ENCODE measurements at places on chromosomes 6 and 20.

DNA sequence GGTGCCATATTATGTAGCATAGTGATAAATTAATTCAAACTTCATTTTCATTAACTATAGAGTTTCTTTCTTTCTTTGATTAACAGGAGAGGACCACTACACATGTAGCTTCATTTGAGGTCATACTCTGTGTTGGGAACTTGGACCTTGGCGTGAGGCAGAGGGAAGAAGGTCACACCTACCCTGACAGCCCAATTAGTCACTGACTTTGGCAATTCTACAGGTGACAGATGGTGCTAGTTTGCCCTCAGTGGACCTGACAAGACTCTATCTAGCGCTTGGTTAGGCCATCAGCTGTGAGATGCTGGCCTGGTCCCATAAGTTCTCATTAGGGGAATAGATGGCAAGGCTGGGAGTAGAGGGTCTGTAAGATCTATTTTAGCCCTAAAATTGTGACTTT, 14.2 kb downstream of the SLX4IP start:
- DNase-seq = no peak

GRCh38 chr20:50658804-50659380, 32.5 kb downstream of the RIPOR3 start:
- DNase-seq = no peak

GRCh38 chr6:53441761-53442160, 93.0 kb upstream of the ELOVL5 start:
- no peak for DNase-seq

- DNase-seq = no peak
Observed at GRCh38 chr6:117304446-117304845, 39.1 kb downstream of the VGLL2 start.

DNA sequence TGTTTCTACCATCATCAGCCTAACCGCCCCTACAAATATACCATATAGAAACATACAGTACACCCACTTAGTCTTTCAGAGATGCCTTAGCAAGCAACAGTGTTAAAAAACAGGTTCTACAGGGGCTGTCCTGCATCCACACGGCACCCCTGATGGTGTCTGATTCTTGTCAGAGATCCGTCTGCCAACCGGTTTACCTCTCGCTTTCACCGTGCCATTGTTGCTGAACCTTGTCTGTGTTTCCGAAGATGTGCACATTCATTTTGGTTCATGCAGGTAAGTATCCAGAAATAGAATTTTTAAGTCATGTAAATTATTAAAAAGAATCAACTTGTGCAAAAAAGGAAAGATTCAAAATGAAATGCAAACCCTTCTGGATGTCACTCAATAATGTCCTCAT, 52.9 kb downstream of the EPHA7 start:
- no peak for DNase-seq

DNA sequence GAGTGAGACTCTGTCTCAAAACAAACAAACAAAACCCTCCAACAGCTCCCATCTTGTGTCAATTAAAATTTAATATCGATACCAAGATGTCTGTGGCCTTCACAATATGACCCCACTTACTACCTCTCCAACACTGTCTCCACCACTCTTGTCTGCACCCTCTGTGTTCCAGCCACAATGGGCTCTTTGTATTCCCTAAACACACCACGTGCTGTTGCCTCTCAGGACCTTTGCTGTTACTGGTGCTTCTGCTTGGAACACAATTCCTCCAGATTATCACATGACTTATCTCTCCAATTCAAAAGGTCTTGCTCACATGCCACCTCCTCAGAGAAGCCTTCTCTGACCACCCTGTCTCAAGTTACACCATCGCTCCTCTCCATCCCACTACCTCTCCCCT, 6.0 kb upstream of the HCK start:
- DNase-seq = no peak

DNA sequence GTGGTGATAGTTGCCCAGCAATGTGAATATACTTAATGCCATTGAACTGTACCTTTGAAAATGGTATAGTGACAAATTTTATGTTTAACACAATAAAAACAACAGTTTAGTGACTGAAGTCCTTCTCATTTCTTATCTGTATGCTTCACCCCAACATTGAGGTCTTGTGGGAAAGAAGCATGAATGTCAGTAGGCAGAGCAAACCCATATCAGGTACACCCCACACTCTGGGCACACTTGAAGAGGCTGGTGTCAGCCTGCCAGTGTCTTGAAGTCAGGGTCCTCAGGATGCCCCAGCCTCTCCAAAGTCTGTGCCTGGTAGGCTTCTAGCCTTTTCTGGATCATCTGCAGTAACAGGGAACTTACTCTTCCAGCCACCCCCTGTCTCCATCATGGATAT, 51.2 kb downstream of the CD164 start:
- DNase-seq = no peak

DNA sequence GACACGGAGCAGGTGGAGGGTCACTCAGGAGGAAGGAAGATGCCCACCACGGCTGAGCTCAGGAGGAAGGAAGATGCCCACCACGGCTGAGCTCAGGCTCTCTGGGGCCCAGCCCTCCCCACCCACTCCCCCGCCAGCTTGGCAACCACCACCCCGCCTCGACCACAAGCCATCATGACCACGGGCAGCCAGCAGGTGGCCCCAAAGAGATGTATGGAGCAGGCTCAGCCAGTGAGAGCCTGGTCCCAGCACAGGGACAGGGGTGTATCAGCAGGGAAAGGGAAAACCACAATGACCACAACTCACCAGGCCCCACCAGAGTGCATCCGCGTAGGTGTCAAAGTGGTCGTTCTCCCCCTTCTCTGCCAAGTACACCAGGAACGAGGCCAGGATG, 30.4 kb downstream of the KCNQ2 start:
- DNase-seq = peak; percentile 37

DNA sequence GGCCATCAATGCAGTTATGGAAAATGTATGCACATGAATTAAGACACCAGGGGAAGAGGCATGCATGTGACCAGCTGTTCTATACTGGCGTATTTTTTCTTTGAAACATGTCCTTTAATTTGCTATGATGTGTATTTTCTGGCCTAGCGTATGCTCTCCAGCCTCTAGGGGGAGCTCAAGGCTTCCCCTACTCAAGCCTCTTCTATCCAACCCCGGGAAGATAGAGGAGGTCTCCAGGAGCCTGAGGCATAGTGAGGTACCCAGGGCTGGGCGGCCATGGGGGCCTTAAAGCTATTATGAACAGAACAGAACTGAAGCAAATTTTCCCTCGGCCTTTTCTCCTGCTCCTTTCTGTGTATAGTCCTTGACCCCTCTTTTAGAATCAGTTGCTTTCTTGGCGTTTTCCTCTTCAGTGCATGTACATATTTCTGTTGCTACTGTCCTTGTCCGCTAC, 528.9 kb downstream of the MAFB start:
- DNase-seq = peak; percentile 56

DNA sequence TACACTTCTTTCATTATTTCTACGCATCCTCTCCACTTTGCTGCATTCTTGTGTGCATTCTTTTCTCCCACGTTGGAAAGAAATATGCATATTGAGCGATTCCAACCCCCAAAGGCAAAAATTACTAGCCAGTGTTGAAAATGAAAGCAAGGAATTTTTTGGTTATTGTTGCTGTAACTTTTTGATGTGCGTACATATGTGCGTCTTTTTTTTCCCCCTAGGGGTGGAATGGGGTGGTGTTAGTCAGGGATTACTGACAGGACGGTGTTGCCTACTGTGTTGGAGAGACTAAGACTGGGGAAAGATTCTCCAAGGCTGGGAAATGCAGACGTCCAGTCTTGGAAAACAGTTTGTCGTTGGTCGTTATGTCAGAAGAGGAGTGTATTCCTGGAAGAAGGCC, 44.2 kb upstream of the ESR1 start:
- peak; percentile 10 for DNase-seq

GRCh38 chr6:23611776-23612381, 514.1 kb upstream of the NRSN1 start:
- no peak for DNase-seq

DNA sequence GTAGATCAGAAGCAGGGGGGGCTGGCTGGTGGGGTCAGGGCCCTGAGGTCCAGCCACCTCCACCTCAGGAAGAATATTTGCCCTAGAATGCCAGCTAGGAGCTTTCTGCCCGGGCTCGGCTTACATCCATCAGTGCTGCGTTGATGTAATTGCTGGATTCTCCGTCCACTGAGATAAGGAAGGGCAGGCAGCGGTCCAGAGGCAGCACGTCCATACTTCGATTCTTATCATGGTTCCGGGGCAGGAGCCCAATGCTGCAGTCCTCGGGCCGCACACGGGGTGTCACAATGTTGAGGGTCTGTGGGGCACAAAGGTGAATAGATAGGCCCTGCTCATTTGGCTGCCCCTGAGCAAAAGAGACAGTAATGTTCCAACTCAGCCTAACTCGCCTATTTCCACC, 483.8 kb upstream of the CHD6 start:
- no peak for DNase-seq

DNA sequence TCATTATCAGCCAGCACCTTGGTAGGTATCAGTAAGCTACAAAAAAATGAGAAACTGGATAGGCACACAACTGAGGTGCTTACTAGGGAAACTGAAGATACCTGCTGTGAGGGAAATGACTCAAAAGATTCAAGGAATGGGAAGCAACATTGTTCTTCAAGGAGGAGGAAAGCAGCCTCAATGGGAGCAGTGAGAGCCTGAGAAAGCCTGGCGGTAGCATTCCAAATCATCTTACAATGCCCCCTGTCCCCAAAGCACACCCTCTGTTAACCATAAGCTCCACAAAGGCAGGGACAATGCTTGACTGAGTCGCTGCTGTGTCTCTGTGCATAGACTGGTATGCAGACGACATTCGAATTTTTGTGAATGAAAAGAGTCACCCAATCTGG, 10.6 kb downstream of the PKHD1 start:
- DNase-seq = no peak

DNA sequence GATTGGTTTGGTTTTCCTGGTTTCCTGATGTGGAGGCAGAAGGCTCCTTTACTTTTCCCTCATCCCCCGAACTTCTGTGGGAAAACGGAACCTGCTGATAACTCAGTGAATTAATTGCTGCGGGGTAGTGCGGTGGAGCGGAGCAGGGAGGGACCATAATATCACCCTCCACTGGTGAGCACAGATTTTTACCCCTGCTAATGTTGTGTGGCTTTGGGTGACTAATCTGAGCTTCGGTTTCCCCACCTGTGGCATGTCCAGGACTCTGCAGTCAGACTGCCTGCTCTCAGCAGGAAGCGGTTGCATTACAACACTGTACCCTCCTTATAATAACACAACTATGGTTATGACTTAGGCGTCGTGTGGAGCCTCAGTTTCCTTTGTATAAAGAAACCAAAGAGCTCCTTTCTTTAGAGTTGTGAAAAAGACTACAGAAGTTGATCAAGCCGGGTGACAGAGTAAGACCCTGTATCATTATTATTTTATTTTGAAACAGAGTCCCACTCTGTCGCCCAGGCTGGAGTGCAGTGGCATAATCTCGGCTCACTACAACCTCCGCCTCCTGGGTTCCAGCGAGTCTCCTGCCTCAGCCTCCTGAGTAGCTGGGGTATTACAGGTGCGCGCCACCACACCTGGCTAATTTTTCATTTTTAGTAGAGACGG, 2.2 kb upstream of the ID1 start:
- DNase-seq = peak; percentile 95

- DNase-seq = peak; percentile 42
Observed at GRCh38 chr6:125802943-125803377, 12.2 kb downstream of the NCOA7 start.

DNA sequence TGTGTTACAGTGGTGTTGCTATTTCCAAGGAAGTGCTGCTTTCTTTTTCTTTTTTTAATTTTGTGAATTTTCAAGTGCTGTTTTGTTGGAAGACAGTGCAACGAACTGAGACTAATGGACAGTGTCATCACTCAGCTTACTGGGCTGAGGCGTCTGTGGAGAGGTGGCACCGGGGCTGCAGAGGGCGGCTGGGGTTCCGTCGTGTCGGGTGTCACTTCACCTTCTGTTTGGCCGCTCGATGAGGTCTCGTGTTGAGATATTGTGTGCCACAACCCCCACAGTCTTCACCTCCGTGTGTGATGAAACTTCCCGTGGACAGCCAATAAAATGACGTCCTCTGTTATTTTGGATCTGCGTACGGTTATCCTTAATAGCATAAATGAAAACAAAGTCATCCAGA, 149.4 kb upstream of the SNX9 start:
- no peak for DNase-seq

DNA sequence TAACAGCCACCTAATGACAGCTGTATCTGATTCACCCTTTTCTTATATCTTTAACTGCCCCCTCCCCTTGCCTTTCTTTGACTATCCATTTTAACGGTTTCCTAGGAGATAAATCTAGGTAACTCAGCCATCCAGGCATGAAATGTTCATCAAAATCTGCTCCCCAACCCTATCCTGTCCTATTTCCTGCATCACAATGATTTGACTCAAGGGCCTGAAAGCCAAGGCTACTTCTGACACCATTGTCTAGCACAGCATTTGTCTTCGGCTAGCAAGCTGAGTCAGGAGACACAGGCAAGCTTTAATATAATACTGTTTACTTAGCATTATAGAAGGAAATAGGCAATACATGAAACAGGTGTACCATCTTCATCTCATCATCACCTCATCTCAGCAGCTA, 31.6 kb upstream of the MANEA start:
- no peak for DNase-seq

DNA sequence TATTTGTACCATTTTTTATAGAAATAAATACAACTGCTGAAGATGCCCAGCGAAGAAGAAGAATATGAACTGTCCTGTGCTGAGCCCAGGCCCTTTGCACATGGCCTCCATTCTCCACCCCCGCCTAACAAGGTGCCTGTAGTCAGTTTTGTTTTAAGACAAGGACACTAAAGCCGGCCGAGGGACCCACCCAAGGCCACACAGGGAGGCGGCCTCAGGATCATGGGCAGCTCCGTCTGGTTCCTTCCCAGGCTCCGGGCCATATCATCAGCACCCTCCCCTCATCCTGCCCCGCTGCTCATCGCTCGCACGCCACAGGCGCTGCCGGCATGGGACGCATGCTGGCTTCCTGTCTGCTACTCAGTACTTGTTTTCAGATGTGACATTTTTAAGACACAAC, 21.3 kb downstream of the PSMG4 start:
- DNase-seq = no peak

DNA sequence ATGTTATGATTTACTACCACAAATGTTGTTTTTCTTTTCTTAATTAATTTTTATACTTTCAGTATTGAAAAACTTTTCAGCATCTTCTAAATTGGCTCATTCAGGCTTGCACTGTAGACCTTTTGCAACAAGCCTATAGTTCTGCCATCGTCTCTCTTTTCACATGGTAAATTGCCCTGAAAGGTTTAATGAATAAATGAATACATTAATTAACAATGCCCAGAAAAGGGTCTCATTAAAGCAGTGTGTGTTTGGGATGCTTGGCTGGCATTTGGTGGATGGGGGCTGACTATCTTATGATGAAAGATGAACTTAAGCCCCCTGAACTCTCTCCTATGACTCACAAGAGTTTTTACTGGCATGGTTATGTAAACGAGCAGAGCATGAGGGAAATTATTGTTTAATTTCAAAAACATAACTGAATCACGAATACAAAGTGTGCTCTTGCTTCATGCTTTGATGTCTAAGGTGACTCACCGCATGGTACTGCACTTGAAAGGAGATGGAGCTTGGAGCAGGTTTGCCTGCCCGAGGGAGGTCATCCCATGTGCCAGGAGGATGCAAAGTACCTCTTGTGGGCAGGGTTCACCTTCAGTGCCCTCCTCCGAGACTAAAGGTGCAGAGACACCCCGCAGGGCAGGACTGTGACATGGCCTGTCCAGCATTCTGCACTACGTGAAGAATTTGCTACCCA, 13.8 kb upstream of the PCK1 start:
- no peak for DNase-seq
